ENCODE measurements at places on chromosomes 3 and 15.

DNA sequence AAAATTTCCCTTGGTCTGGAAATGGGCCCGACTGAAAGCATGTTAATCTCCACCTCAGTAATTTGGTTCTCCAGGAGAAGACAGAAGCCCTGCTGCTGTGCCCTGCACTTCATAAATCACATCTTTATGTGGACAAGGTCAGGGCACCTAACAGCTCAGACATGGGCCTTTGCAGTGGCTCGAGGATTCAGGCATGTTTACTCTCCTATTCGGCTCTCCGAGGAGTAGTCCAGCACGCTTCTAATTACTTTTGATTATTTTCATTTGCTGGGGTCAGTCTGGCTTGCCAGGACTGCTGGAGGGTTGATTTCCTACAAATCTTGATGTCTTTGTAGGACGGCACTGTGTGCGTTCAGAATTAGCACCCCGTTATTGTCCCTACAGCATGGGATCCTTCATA, 511.2 kb downstream of the MECOM start:
- no peak for DNase-seq

- no peak for DNase-seq
Observed at GRCh38 chr15:33396475-33396874, 85.7 kb downstream of the RYR3 start.

- DNase-seq, result no peak
Observed at GRCh38 chr3:12470111-12470510, 14.2 kb upstream of the TSEN2 start.

- no peak for DNase-seq
Observed at GRCh38 chr15:51801391-51801835, 28.0 kb upstream of the TMOD3 start.

GRCh38 chr15:78088773-78089080, 3.6 kb upstream of the SH2D7 start:
- no peak for DNase-seq

GRCh38 chr3:78606756-78607155, 1161.0 kb downstream of the ROBO1 start:
- DNase-seq, result no peak

GRCh38 chr3:187878772-187879518, 133.7 kb upstream of the BCL6 start:
- no peak for DNase-seq

- DNase-seq, result no peak
Observed at GRCh38 chr3:182782149-182782548, 11.2 kb upstream of the ATP11B start.

DNA sequence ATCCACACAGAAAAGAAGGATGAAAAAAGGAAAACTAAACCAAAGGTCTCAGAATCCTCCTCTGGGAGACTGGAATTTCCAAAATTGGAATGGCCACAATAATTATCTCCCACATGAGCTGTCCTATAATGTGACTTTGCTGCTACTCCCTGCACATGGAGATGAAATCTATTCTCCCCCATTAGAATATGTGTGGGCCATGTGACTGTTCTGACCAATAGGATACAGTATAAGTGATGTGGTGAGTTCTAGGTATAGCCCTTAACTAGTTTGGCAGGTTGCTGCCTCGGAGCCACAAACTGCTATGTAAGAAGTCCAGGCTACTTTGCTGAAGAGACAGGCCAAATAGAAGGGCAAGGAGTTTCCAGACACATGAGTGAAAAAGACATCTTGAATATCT, 5.2 kb downstream of the TRIM59 start:
- no peak for DNase-seq
